ENCODE measurements at places on chromosomes 11 and 22. TPM values are rescaled to one million over a fixed set of nuclear protein-coding genes. Genes with fewer than 3 reads are reported as not detected.

- no peaks in the 10 kb centered on the region for H3K4me1 ChIP-seq
- no peaks in the 10 kb centered on the region for H3K27me3 ChIP-seq
- H3K27ac ChIP-seq: no peak overlapping the region
- no peak overlapping the region for H3K4me3 ChIP-seq
- H3K36me3 ChIP-seq: peaks cover 14% of the 10 kb centered on the region
Measured at GRCh38 chr22:29772170-29772641, 5.0 kb downstream of the UQCR10 start.

- H3K4me1 ChIP-seq: no peaks in the 10 kb centered on the region
- DNase-seq: no peak
- H3K36me3 ChIP-seq: no peaks in the 10 kb centered on the region
- no peak overlapping the region for H3K4me3 ChIP-seq
- H3K27ac ChIP-seq: no peak overlapping the region
Measured at GRCh38 chr11:43541993-43542392, 138.5 kb upstream of the HSD17B12 start.

GRCh38 chr22:40376149-40376548 is 5.8 kb downstream of the SGSM3 start:
- H3K27me3 ChIP-seq: no peaks in the 10 kb centered on the region
- H3K4me1 ChIP-seq: no peaks in the 10 kb centered on the region
- DNase-seq: no peak
- H3K27ac ChIP-seq: no peak overlapping the region
- H3K36me3 ChIP-seq: peaks cover 2% of the 10 kb centered on the region

- DNase-seq: no peak
- no peaks in the 10 kb centered on the region for H3K4me1 ChIP-seq
- no peak overlapping the region for H3K4me3 ChIP-seq
- H3K36me3 ChIP-seq: no peaks in the 10 kb centered on the region
- H3K27ac ChIP-seq: no peak overlapping the region
- H3K27me3 ChIP-seq: no peaks in the 10 kb centered on the region
Measured at GRCh38 chr11:129374993-129375750, 476 bp upstream of the BARX2 start.

DNA sequence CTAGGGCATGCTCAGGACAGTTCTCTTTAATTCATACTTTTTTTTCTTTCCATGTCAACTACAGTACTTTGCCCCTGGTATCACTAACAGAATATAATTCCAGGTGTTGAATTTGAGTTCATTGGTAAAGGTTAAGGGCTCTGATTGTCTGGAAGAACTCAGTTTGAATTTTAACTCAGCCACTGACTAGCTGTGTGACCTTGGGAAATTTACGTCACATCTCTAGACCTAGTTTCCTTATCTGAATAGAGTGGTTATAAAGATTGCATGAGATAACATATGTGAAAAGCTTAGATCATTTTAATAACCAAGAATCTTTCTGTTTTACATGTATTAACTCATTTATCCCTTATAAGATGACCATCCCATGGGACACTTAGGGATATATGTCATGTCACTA is 15.8 kb upstream of the ZC3H12C start:
- no peaks in the 10 kb centered on the region for H3K4me1 ChIP-seq
- H3K27ac ChIP-seq: no peak overlapping the region
- no peak overlapping the region for H3K4me3 ChIP-seq
- H3K36me3 ChIP-seq: no peaks in the 10 kb centered on the region
- DNase-seq: no peak

OR51E2 gene
- total RNA-seq: not detected

DNA sequence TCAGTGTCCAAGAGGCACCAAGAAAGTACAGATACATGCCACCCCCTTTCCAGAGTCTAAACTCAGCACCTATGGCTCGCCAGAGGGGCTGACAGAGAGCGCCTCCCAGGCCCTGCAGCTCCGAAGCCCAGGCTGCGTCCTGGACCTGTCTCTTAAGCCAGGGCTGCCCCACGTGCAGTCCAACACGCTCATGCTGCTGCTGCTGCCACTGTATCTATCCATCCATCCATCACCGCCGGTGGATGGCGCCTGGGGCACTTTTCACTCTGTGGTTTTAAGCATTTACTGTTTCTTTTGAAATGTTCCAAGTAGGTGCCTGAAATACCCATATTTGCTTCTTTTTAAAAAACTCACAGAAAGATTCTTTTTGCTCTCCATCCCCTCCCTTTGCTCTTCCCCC is 41.8 kb downstream of the MACROD1 start:
- no peaks in the 10 kb centered on the region for H3K36me3 ChIP-seq
- no peak overlapping the region for H3K4me3 ChIP-seq
- H3K27ac ChIP-seq: no peak overlapping the region
- peaks cover 41% of the 10 kb centered on the region for H3K4me1 ChIP-seq

DNA sequence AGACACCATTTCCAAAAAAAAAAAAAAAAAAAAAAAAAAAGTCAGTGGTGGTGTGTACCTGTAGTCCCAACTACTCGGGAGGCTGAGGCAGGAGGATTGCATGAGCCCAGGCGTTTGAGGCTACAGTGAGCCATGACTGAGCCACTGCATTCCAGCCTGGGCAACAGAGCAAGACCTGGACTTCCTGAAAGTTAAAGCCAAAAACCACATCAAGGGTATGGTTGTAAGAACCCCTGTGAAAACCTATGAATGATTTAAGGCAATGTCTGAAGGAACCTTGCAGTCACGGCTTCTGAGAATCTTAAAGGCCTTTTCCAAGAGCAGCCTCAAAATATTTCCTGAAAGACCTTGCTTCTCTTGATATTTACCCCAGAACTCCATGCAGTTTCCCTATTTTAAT is 30.5 kb upstream of the MSANTD2 start:
- H3K4me1 ChIP-seq: no peaks in the 10 kb centered on the region
- no peaks in the 10 kb centered on the region for H3K27me3 ChIP-seq
- no peak overlapping the region for H3K4me3 ChIP-seq
- H3K27ac ChIP-seq: no peak overlapping the region
- H3K36me3 ChIP-seq: no peaks in the 10 kb centered on the region
- no peak for DNase-seq

DNA sequence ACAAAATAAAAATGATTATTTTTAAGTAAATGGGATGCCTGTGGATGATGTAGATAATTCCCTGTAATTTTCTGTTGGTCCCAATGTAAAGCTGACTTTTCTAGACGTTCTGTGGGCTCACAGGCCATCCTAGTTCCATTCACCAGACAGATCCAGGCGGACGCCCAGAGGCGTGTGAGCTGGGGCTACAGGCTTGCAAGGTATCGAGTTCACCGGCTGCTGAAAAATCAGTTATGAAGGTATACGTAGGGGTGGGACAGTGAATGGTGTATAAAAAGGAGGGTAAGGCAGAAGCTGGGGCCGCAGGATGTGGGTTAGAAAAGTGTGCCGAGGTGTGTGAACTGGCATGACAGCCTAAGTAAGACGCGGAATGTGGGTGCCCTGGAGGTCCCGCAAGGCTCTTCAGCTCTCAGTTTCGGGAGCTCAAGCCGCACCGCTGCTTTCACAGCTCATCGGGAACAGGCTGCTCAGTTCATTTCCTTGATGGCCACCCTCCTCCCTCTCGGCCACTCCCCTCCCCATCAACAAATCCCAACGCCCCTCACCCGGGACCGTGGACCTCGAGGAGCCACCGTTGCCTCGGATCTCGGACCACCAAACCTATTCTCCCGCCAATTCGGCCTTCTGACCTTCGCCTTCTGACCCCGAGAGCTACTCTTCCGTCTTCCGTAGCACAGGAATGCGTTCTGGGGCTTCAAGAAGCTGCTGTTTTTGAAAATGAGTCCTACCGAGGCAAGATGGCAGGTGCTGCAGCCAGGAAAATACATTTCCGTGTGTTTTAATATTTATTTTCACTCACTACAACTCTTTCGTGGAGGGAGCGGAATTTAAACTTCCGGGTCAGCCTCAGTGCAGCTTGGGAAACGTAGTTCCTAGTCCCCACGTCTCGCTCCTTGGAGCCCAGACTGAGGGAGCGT is at the start of gene XNDC1N:
Gene XNDC1N (minus strand): TSS at position 775 of the 917 bp plus-strand sequence. CDS start 5,241 bp downstream, outside the sequence.
- peak; percentile 82 for DNase-seq
- peak within 1 kb of the TSS; percentile 100 for H3K27ac ChIP-seq
- H3K36me3 ChIP-seq: no peaks in the 10 kb centered on the region
- H3K4me1 ChIP-seq: peaks cover 5% of the 10 kb centered on the region
- no peaks in the 10 kb centered on the region for H3K27me3 ChIP-seq
- peak within 1 kb of the TSS; percentile 96 for H3K4me3 ChIP-seq

ZP1 gene
- total RNA-seq: not detected

DNA sequence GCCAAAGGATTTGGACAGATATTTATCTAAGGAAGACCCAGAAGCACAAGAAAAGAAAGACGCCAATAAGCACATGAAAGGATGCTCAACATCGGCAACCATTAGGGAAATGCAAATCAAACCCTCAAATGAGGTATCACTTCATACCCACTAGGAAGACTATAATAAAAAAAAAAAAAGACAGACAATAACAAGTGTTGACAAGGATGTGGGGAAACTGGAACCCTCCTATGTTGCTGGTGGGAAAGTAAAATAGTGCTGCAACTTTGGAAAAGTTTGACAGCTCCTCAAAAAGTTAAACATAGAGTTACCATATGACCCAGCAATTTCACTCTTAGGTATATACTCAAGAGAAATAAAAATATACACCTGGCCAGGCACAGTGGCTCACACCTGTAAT is 47.0 kb downstream of the MICAL3 start:
- H3K27ac ChIP-seq: no peak overlapping the region
- no peak overlapping the region for H3K4me3 ChIP-seq
- peaks cover 27% of the 10 kb centered on the region for H3K4me1 ChIP-seq
- DNase-seq: no peak

TREH gene
- not detected for total RNA-seq

DNA sequence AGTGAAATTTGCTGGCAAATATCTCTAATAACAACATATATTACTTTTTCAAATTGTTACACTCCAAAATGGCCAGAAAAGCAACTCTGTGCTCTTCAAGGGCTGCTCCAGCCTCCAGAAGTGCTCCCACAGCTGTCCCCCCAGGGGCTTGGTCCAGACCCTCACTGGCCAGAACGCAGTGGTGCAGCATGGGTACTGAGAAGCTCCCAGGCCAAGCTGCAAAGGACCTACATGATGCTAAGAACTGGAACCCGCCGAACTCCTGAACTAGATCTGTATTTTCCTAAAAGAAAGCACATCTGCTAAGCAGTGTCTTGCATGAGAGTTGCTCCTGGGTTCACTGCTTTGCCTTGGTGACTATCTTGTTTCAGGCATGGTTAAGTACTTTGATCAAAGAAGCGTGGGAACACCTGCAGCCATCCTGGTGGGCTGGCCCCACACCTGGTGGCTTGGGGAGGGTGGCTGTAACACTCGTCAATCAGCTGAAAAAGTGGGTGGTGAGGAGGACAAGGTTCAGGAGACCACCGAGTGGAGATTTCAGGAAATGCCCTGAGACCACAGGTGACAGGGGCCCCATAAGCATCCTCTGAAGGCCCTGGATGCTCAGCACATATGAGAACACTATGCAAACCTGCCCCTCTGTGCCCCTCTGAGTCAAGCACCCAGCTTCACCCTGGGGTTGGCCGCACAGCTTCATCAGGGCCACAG is 72.7 kb upstream of the PITPNB start:
- H3K27ac ChIP-seq: no peak overlapping the region
- peaks cover 10% of the 10 kb centered on the region for H3K4me1 ChIP-seq
- no peaks in the 10 kb centered on the region for H3K36me3 ChIP-seq
- DNase-seq: no peak
- no peaks in the 10 kb centered on the region for H3K27me3 ChIP-seq
- H3K4me3 ChIP-seq: no peak overlapping the region

GRCh38 chr11:73454987-73455386 is 78.8 kb downstream of the RELT start:
- DNase-seq: no peak
- no peaks in the 10 kb centered on the region for H3K27me3 ChIP-seq
- no peak overlapping the region for H3K4me3 ChIP-seq
- no peaks in the 10 kb centered on the region for H3K36me3 ChIP-seq

- H3K27me3 ChIP-seq: no peaks in the 10 kb centered on the region
- no peaks in the 10 kb centered on the region for H3K36me3 ChIP-seq
- H3K4me1 ChIP-seq: peaks cover 5% of the 10 kb centered on the region
- H3K27ac ChIP-seq: peak overlapping the region; percentile 28
- no peak overlapping the region for H3K4me3 ChIP-seq
Measured at GRCh38 chr22:40628354-40629042, 8.0 kb downstream of the MRTFA start.

GRCh38 chr11:22203281-22203680 is 10.4 kb downstream of the ANO5 start:
- no peaks in the 10 kb centered on the region for H3K4me1 ChIP-seq
- H3K27ac ChIP-seq: no peak overlapping the region
- H3K36me3 ChIP-seq: no peaks in the 10 kb centered on the region
- no peaks in the 10 kb centered on the region for H3K27me3 ChIP-seq

SYT12 gene
- 0.06 TPM for total RNA-seq

GRCh38 chr11:75474240-75474639 is 41.2 kb upstream of the KLHL35 start:
- no peaks in the 10 kb centered on the region for H3K27me3 ChIP-seq
- H3K27ac ChIP-seq: no peak overlapping the region
- H3K4me3 ChIP-seq: no peak overlapping the region
- DNase-seq: no peak

- H3K4me1 ChIP-seq: no peaks in the 10 kb centered on the region
- H3K36me3 ChIP-seq: no peaks in the 10 kb centered on the region
- H3K27ac ChIP-seq: no peak overlapping the region
- no peaks in the 10 kb centered on the region for H3K27me3 ChIP-seq
Measured at GRCh38 chr11:115927823-115928329, 423.7 kb upstream of the CADM1 start.

GRCh38 chr11:107337917-107338316 is 119.7 kb downstream of the CWF19L2 start:
- H3K4me1 ChIP-seq: no peaks in the 10 kb centered on the region
- no peak overlapping the region for H3K27ac ChIP-seq
- DNase-seq: no peak
- H3K36me3 ChIP-seq: no peaks in the 10 kb centered on the region
- no peak overlapping the region for H3K4me3 ChIP-seq
- H3K27me3 ChIP-seq: no peaks in the 10 kb centered on the region

GRCh38 chr11:126925321-126926093 is 75.1 kb downstream of the KIRREL3 start:
- H3K27ac ChIP-seq: no peak overlapping the region
- H3K4me3 ChIP-seq: no peak overlapping the region
- DNase-seq: no peak
- no peaks in the 10 kb centered on the region for H3K36me3 ChIP-seq

- no peak overlapping the region for H3K27ac ChIP-seq
- no peaks in the 10 kb centered on the region for H3K4me1 ChIP-seq
Measured at GRCh38 chr11:20518323-20518834, 81.0 kb upstream of the SLC6A5 start.

- no peaks in the 10 kb centered on the region for H3K27me3 ChIP-seq
- H3K36me3 ChIP-seq: no peaks in the 10 kb centered on the region
- no peak for DNase-seq
- no peak overlapping the region for H3K4me3 ChIP-seq
Measured at GRCh38 chr11:126163074-126163700, 48.3 kb downstream of the RPUSD4 start.

MDK gene
- 122 TPM for total RNA-seq

GRCh38 chr11:44260081-44260480 is 49.9 kb downstream of the ALX4 start:
- no peaks in the 10 kb centered on the region for H3K27me3 ChIP-seq
- peak overlapping the region; percentile 82 for H3K27ac ChIP-seq
- no peak overlapping the region for H3K4me3 ChIP-seq

GRCh38 chr11:66008468-66009101 is 3.2 kb upstream of the CST6 start:
- peaks cover 13% of the 10 kb centered on the region for H3K36me3 ChIP-seq
- DNase-seq: peak; percentile 78
- H3K4me1 ChIP-seq: peaks cover 31% of the 10 kb centered on the region
- H3K4me3 ChIP-seq: no peak overlapping the region

MYO18B gene
- 40.6 TPM for total RNA-seq
